Vagina (tissue), 2 donors: ENCODE measurements at places on chromosomes 16 and 17.

GRCh38 chr16:369866-370436 is 387 bp downstream of the MRPL28 start:
- no peak for DNase-seq

DNA sequence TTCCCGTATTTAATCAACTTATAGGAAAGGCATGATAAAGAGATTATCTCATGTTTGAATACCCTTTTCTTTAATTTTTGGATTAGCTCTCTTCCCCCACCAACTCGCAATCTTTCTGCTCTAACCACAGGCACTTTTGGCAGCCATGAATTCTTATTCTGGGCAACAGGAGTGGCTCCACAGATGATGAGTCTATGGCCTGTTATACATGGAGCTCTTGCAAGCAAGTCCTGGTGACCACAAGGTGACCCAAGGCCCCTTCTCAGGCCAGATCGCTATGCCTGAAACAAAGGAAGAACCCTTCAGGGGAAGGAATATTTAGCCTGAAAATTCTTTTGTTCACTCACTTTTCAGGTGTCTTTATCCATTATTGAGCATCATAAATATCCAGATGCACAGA is 10.8 kb upstream of the ZNF267 start:
- no peak for DNase-seq

- DNase-seq: no peak
Measured at GRCh38 chr16:56355786-56356275, 69.5 kb downstream of the AMFR start.

- DNase-seq: no peak
Measured at GRCh38 chr17:47641202-47641601, 8.5 kb upstream of the KPNB1 start.

DNA sequence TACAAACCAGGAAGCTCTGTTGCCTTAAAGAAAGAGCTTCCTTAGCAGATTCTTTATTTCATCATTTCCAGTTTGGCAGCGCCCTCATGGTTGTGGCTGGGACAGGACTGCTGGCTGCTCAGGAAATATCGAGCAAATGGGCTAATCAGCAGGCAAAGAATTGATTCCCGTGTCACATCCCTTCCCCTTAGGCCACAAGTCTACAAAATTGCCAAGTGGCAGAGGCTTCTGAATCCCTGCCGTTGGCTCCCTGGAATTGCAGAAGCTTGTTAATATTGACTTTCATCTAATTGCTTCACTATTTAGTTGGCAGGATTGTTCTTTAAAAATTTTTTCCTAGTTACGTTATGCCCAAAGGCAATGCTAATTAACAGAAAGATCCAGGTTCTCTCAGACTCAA is 456.3 kb upstream of the ERCC4 start:
- no peak for DNase-seq
